ENCODE measurements at places on chromosomes 2 and 18.

DNA sequence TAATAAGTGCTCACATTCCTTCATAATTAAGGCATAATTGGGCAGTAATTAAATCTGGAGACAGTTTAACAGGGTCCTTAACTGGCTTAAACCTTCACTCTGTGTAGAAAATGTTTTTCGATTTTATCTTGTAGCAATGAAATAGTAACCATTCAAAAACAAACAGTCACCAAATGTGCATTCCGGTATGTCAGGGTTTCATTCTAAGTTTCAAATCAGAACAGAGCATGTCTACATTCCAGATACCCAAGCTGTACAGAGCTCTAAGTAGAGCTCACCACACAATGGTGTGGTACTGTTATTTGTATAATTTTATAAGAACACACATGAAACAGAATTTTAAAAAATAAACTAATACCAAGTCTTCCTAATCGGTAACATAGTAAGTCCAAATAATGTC is 52.6 kb downstream of the SMAD2 start:
- no peak for DNase-seq

DNA sequence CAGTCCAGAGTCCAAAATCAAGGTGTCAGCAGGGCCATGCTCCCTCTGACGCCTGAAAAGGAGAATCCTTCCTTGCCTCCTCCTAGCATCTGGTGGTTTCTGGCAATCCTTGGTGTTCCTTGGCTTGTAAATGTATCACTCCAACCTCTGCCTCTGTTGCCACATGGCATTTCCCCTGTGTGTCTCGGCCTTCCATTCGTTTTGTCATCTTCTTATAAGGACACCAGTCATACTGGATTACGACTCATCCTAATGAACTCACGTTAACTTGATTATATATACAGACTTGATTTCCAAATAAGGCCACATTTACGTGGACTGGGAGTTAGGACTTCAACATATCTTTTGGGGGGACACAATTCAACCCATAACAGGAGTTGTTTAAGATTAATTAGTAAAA is 15.8 kb downstream of the PMAIP1 start:
- no peak for DNase-seq

DNA sequence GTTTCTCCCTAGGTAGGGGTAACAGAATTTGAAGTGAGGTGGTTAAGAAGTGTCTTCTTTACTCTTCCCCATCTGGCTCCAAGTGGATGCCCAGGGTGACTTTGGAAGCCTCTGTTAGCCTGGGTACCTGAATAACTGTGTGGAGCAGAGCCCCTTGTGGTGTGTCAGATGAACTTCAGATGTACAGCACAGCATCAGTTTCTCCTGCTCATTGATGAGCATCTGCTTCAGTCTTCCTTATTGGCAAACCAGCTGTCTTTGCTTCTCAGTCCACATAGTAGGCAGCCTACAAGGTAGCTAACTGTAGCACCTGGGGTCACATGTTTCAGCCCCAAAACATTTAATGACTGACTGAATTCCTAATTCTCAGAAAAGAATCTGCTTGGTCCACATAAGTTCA is 56.2 kb upstream of the ATP8B1 start:
- DNase-seq, result no peak

DNA sequence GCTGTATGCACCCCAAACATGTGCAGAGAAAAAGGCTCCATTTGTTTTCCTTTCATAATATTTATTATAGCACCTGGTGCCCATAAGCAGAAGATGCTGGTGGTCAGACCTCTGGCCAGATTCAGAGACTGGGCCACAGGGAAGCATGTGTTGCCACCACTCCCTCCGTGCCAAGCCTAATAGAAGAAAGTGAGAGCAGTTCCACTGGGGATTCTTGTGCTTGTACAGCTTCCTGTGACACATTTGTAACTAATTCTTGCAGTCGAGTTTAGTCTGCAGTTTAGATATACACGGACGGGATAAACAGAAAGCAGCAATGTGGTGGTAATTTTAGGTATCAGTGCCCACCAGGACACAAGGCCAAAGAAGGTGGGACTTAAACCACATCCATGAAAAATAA is 135.4 kb upstream of the PIEZO2 start:
- no peak for DNase-seq

GRCh38 chr18:28152754-28153153 is 24.2 kb downstream of the CDH2 start:
- no peak for DNase-seq

GRCh38 chr2:213723041-213723560 is 438.8 kb downstream of the SPAG16 start:
- DNase-seq, result no peak

GRCh38 chr2:84443477-84443876 is 15.6 kb downstream of the SUCLG1 start:
- DNase-seq, result no peak

- DNase-seq, result no peak
Measured at GRCh38 chr2:44949329-44950151, 8.0 kb downstream of the SIX3 start.

DNA sequence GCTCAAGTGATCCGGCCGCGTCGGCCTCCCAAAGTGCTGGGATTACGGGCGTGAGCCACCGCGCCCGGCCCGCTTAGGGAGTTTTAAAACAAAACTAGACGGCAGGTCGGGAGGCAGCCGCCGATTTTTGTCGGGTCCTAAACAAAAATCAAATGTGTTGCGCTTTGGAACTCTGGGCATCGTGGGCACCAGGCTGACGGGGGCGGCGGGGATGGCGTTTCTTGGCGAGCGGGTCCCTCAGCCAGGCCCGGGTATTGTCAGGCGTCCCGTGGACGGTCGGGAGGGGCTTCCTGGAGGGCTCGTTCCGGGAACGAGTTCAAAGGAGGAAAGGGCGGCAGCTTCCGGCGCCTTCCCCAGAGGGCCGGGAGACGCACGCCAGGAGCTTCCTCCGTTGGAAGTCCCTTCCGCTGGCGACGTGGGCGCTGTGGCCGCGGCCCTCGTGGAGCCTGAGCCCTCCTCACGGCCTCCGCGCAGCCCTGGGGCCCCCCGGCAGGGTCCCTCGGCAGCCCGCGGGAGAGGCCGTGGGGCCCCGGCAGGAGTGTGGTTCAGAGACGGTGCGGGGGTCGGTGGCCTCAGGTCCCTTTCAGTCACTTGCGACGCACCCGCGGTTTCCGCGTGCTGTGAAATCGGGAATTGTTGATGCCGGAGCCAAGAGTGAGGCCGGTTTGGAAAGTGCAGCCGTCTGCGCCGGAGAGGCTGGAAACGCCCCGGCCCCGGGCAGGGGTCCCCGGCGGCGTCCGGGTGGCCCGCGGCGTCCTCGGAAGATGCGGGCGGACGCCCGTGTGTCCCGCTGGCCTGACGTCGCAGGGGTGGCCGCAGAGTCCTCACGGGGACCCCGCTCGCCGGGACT is 59.3 kb downstream of the EMILIN2 start:
- peak; percentile 27 for DNase-seq

- no peak for DNase-seq
Measured at GRCh38 chr2:201786471-201786870, 5.7 kb upstream of the ALS2 start.

DNA sequence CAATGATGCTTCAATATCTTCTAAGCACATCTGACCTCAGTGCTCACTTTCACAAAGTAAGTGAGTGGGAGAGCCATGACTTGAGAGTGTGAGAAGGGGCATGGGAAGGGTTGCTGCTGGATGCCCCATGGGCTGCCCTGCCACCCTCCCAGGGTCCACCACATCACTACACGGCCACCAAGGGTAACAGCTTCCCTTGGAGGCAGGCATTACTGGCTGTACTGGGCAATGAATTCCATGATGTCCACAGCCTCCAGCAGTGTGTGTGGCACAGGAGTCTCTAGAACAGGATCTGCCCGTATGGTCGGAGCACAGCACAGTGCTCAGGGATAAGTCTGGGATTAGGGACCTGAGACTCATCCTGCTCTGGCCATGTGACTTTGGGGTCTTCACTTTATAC is 481.0 kb upstream of the MYT1L start:
- no peak for DNase-seq

DNA sequence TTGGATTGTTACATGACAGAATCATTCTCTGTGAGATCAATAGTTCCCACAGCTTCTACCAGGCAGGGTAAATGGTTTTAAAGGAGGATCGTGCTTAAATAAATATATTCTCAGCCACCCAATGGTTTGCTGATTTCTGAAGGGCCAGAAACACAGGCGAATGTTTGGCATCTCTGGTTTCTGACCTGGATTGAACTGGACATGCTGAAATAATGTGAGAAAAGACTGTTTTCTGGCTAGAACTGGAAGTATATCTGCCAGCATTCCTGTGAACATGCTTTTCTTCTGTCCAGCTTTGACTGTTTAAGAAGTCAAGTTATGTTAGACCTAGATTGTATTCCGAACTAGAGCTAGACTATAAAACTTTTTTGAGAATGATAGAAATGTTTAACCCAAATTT is 77.1 kb upstream of the COL3A1 start:
- no peak for DNase-seq

DNA sequence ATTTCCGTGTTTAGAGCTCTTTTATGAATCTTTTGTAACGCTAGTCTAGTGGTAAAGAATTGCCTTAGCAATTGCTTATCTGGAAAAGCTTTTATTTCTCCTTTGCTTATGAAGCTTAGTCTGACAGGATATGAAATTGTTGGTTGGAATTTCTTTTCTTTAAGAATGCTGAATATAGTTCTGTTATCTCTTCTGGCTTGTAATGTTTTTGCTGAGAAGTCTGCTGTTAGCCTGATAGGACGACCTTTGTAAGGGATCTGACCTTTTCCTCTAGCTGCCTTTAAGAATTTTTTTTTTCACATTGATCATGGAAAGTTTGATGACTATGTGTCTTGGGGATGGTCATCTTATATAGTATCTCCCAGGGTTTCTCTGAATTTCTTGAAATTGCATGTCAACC is 101.1 kb downstream of the TRABD2A start:
- DNase-seq, result no peak

DNA sequence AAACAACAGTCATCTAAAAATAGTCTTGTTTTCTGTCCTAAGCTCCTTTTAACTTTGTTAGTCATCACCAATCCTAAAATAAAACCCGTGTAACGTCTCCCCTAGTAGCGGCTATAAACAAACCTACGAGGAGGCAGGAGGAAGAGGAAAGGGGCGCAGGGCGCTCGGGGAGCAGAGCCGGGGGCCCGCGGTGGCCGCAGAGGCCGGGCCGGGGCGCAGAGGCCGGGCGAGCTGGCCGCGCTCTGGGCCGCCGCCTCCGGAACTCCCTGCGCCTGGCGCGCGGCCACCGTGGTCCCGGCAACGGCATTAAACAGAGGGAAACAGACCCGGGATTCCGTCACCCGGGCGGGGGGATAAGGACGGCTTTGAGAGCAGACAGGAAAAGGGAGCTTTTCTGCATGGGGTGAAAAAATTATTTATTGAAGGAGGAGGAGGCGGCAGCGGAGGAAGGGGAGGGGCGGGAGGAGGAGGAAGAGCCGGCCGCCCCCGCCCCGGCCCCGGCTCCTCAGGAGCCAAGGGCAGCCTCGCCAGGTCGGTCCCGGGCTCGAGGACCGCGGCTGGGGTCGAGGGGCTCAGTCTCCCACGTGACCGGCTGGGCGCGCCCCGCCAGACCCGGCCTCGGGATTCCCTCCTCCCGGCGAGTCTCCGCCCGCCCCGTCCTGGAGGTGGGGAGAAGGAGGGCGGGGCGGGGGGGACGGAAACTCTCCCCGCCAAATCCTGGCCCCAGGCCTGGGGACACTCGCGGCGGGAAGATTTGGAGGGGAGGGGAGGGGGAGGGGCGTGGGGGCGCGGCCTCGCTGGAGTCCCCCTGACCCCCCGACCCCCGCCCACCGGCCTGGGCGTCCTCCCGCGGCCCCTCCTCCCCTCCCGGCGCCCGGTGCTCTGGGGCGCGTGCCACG is 1.8 kb upstream of the NFATC1 start:
- no peak for DNase-seq

GRCh38 chr2:142041105-142041504 is 89.7 kb downstream of the LRP1B start:
- DNase-seq, result no peak

DNA sequence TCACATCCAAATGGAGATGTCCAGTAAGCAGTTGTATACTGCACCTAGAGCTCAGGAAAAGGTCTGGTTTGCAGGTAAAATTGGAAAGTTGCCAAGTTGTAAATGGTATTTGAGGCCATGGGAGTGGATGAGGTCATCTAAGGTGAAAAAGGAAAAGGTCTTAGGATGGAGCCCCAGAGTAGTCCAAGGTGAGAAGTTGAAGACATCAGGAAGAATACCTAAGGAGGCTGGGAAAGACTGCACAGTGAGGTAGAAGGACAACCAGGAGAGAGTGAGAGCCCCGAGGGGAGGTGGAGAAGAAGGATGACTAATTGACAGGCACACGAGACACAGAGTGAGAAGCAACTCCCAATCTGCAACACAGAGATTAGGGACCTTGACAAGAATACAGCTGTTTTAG is 10.7 kb downstream of the DPP4 start:
- DNase-seq, result no peak

GRCh38 chr2:120450196-120450820 is 104.4 kb downstream of the INHBB start:
- DNase-seq, result no peak

DNA sequence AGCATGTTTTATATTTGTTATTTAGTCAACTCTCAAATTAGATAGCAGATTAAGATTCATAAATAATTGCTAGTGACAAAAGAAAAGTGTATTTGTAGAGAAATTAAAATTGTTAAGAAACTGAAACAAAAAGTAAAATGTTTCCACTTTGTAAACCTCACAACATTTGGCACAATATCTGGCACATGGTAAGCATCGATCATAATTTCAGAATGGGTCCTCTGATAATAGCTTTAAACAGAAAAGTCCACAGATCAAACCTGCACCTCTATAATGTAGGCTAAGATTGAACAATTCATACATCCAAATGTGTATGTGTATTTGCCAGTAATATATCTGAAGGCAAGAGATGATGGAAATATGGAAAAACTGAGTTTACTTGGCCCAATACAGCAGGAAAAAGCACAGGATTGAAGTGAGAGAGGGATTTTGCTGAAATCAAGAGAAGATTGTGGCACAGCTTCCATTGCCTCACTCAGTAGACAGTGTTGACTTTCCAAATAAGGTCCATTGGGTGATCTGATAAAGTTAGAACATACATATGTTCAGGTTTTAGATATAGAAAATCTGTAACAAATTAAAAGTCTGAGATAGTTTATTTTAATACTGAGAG is 39.4 kb downstream of the COBLL1 start:
- no peak for DNase-seq

- DNase-seq, result no peak
Measured at GRCh38 chr18:79917169-79917852, 34.1 kb downstream of the SLC66A2 start.

All from naive thymus-derived CD4-positive, alpha-beta T cell (primary cell).